ENCODE measurements at places on chromosomes 3 and 15.

DNA sequence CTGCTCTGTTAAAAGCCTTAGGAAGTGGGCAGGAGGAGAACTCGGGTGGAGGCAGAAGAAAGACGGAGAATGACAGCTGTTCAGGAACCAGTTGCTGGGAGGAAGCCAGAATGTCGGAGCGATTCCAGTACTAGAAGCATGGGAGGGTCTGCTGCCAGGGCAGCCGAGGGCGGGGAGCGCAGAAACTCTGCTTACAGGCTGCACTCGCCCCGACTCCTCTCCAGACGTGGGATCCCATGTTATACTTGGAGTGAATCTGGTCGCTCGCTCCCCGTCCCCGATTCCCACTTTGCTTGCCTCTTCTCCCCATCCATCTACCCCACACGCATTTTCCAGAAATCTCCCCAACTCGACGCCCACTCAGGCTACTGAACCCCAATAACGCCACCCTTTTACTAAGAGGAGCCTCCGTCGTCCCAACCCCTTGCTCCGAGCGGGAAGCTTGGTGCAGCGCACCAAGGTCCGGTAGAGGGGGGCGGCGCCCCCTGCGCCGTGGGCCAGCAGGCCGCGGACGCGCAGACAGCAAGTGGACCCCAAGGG is 665 bp downstream of the GATM start:
- DNase-seq: no peak

- no peak for DNase-seq
Observed at GRCh38 chr3:2910997-2911396, 199.2 kb downstream of the IL5RA start.

- no peak for DNase-seq
Observed at GRCh38 chr3:186012137-186012536, 74.3 kb upstream of the TRA2B start.

GRCh38 chr15:101156509-101157159 is 95.2 kb downstream of the CHSY1 start:
- DNase-seq: no peak

GRCh38 chr3:17901893-17902292 is 159.5 kb upstream of the TBC1D5 start:
- DNase-seq: no peak

DNA sequence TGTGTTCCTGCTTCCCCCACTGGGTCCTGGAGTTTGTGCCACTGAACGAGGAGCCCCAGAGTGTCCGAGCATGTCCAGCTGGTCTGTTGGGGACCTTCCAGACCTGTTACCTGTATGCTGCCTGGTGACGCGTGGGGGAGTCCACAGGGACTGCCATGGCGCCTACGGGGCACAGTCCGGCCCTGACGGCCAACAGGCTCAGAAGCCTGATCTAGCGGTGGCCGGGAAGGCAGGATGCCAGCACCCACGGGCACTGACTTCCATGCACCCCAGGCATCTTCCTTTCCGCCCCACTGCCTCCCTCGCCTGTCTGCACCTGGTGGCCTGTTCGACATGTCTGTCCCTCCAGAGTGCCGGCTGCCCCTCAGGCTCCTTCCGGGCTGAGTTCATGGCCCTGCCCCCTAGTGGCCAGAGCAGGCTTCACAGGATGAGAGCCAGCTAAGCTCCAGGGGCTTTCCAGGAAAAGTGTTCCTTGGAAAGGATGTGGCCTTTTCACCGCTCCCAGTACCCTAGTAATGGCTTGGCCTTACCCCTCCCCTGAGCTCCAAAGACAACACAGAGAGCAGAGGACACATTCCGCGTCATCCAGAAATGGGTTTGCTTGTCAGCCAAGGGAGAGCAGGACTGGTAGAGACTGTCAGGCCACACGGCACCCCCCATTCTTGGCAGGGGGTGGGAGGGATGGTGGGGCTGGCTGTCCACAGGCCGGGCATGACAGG is 35.7 kb downstream of the NGRN start:
- no peak for DNase-seq

- DNase-seq: no peak
Observed at GRCh38 chr3:94522488-94522887, 459.6 kb downstream of the NSUN3 start.

GRCh38 chr3:169662132-169662842 is 1.2 kb downstream of the MECOM start:
- DNase-seq: no peak

GRCh38 chr15:63530752-63531299 is 26.4 kb downstream of the USP3 start:
- no peak for DNase-seq

GRCh38 chr3:122636697-122637096 is 43.9 kb upstream of the PARP14 start:
- no peak for DNase-seq

- DNase-seq: no peak
Observed at GRCh38 chr15:76380249-76380648, 43.7 kb downstream of the ISL2 start.

GRCh38 chr15:38587214-38587613 is 22.6 kb upstream of the RASGRP1 start:
- DNase-seq: no peak

DNA sequence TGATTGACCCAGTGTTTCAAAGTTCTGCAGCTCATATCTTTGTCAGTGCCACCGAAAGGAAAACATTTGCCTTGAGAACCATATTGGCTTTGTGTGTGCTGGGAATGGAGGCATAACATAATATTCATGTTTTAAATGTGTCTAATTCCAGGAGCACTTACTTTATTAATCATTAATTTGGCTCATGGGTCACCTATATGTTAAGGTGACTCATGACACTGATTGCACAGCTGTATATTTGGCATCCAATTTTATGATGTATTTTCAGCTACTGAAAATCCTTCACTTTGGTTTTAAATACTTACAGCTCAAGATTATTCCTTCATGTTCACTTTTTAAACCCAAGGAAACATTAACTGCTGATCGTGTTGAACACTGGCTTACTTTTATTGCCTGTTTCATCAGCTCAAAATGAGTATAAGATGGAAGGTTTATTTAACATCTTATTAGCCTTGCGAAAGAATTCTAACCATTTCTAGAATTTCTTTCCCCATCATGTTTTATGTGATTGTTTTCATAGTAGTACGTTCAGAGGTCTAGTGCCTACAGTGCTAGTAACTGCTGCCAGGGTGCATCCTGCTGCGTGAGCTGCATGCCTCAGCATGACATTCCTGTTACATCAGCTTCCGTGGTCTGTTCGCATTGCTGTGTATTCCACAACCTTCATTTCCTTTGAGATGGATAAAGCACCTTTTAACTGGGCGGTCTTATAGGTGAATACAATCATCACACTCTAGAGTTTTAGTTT is 63.7 kb downstream of the LRCH3 start:
- peak; percentile 94 for DNase-seq

- DNase-seq: no peak
Observed at GRCh38 chr15:101799665-101800064, 3.6 kb upstream of the OR4F6 start.

DNA sequence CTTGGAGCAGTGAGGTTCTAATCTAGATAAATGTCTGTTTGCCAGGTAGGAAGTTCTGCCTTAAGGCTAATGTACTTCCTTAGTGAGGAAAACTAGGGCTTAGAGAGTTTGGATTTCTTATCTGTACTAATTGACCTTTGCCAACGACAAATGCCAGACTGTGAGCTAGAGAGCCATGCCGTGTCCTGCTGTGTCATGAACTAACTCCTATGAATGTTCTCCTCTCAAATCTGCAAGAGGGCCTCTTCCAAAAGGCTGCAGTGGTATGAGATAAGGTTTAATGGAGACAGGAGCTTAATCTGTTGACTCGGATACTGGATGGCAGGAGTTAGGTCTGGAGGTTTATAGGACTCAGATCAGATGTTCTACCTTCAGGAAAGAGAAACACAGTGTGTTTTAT is 524.9 kb downstream of the NTRK3 start:
- no peak for DNase-seq

GRCh38 chr15:66405615-66406014 is 18.9 kb downstream of the MAP2K1 start:
- no peak for DNase-seq

GRCh38 chr3:64291345-64291744 is 66.1 kb upstream of the PRICKLE2 start:
- DNase-seq: peak; percentile 57

GRCh38 chr3:101819649-101820206 is 29.6 kb upstream of the NFKBIZ start:
- DNase-seq: no peak

DNA sequence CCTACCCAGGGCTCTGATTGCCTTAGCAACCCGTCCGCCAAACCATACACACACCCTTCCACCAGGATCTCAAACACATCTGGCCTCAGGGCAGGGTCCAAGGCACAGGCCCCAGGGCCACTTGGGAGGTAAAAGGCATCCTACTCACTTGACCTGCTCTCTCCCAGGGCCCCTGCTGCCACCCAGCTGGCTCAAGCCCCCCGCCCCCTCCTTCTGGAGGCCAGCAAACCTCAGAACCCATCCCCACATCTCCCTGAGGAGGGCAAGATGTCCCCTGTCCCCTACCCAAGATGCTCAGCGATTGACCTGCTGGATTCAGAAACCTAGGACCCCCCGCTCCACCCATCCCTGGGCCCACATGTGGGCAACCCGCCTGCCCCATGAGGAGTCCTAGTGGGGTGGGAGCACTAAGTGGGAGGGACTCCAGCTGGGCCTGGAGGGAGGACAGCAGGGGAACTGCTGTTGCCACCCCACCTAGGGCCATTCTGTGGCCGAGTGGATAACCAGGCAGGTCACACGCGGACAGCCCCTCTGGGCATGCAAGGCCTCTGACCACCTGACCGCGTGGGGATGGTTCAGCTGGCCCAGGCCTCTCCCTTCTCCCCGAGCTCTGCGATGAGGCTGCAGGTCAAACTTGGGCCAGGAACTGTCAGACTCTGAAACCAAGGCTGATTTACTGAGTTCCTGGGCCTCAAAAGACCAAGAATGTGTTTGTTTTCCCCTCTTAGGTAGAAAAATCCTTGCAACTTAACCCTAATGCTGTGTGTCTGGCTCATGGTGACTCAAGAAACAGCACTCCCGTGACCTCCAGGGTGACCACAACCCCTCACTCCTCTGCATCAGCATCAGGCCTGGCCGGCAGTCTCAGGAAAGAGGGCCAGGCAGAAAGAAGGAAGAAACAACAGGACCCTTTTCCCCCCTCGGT is 4.2 kb downstream of the MFGE8 start:
- DNase-seq: no peak

DNA sequence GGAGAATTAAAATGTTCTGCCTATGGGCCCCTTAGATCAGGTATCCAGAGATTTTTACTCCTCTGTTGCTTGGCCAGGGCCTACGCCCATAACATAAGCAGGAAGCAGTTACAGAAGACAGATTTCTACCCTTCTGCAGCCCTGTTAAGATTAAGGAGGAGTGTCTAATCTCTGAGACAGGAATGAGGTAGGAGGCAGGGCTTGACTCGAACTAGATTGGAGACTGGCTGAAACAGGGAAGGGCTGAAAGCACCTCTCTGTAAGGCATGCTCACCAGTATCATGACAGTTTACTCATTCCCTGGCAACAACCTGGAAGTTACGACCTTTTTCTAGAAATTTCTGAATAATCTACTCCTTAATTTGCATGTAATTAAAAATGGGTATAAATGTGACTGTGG is 16.7 kb downstream of the PLA2G4D start:
- DNase-seq: no peak

- no peak for DNase-seq
Observed at GRCh38 chr3:155688481-155688880, 56.4 kb downstream of the PLCH1 start.

Measured in non-pigmented ciliary epithelial cell (primary cell).